Mucosa of gallbladder (tissue), 1 donor: ENCODE measurements at places on chromosomes 16 and 17. TPM values are rescaled to one million over a fixed set of nuclear protein-coding genes. Genes with fewer than 3 reads are reported as not detected.

GRCh38 chr16:72372087-72373045 lies 200.4 kb upstream of the PMFBP1 start:
- DNase-seq = no peak

- DNase-seq = no peak
These were observed 165.7 kb upstream of the CDH8 start for GRCh38 chr16:62201911-62202310.

UBE2G1 gene
- 70.1 TPM for total RNA-seq

KRTAP4-4 gene
- total RNA-seq = not detected
